ENCODE measurements at places on chromosomes 5 and 9.

- no peak for DNase-seq
Observed at GRCh38 chr9:106758911-106759310, 104.1 kb upstream of the ZNF462 start.

- DNase-seq: no peak
Observed at GRCh38 chr9:133961226-133962165, 30.6 kb downstream of the VAV2 start.

- no peak for DNase-seq
Observed at GRCh38 chr5:139276426-139276825, 17.1 kb upstream of the MATR3 start.

GRCh38 chr5:98205691-98206461, 567.6 kb upstream of the RGMB start:
- DNase-seq: peak; percentile 34

- DNase-seq: no peak
Observed at GRCh38 chr5:131000289-131000688, 164.8 kb downstream of the HINT1 start.

DNA sequence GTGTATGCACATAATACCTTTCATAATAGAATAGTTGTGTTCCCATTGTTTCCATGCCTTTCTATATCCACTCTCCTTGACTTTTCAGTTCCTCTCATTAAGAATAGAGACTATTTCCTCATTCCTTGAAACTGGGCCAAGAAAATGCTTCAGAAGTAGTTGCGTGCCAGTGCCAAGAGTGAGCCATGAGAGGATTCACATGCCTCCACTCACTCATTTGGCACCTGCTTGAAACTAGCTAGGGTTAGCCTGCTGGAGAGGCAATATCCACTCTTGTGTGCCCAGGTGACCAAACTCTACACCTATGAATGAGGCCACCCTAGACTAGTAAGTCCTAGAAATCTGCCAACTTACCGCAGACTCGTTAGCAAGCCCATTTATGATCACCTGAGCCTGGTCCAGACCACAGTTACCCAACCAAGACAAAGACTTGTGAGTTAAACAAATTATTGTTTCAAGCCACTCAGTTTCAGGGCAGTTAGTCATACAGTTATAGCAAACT, 276.3 kb downstream of the EPB41L4A start:
- no peak for DNase-seq

DNA sequence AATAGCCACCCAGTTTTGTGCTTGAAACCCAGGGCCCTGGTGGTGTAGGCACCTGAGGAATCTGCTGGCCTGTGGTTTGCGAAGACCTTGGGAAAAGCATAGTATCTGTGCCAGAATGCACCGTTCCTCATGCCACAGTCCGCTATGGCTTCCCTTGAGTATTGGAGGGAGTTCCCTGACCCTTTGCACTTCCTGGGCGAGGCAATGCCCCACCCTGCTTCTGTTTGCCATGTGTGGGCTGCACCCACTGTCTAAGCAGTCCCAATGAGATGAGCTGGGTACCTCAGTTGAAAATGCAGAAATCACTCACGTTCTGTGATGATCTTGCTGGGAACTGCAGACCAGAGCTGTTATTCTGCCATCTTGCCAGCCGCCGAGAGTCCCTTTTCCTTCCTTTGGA, 483.5 kb downstream of the AGTPBP1 start:
- DNase-seq: no peak

GRCh38 chr5:9105851-9106250, 440.0 kb downstream of the SEMA5A start:
- peak; percentile 41 for DNase-seq

- no peak for DNase-seq
Observed at GRCh38 chr5:115022303-115022702, 147.4 kb downstream of the TRIM36 start.

DNA sequence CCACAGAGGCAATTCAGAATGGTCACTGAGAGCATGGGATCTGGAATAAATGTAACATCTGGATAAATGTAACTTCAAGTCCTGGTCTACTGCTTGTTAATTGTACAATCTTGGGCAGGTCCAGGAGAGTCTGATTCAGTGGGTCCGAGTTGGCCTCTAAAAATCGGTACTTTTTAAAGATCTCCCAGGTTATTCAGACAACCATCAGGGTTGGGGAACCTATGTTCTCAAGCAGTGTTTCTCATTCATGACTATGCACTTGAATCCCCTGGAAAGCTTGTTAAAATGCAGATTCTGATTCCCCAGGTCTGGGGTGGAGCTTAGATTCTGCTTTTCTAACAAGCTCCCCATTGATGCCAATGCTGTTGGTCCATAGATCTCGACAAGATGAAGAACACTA, 14.8 kb downstream of the ANXA1 start:
- no peak for DNase-seq

GRCh38 chr9:90287567-90288274, 354.9 kb downstream of the DIRAS2 start:
- no peak for DNase-seq

DNA sequence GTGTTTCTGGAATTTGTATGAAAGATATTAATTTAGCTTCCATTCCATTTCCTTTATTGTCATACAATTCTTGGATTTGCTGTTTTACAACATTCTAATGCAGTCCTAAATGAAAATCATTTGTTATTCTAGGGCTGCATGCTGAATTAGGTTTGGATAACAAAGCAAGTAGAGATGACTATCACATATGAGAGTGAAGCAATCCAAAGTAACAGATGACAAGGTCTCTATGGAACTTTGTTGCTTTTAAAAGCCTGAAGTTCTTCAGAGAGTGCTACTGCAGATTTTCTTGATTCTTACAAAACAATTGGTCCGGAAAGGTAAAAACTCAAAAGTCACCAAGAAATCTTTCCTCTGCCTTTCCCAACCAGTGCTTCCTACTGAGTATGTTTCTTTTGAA, 56.9 kb upstream of the VCAN start:
- peak; percentile 4 for DNase-seq

GRCh38 chr9:89723469-89724100, 118.8 kb downstream of the GADD45G start:
- DNase-seq: no peak

DNA sequence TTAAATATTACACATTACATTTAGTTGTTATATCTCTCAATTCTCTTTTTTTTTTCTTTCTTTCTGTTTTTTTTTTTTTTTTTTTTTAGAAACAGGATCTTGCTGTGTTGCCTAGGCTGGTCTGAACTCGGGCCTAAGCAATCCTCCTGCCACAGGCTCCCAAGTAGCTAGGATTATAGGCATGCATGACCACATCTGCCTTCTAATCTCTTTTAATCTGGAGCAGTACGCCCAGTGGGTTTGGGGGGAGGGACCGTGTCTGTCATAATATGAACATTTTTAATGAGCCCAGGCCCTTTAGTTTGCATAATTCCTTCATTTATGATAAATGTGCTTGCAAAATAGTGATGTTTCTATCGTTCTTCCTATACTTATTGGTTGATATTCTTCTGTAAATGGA, 10.3 kb downstream of the RHOBTB3 start:
- DNase-seq: no peak

DNA sequence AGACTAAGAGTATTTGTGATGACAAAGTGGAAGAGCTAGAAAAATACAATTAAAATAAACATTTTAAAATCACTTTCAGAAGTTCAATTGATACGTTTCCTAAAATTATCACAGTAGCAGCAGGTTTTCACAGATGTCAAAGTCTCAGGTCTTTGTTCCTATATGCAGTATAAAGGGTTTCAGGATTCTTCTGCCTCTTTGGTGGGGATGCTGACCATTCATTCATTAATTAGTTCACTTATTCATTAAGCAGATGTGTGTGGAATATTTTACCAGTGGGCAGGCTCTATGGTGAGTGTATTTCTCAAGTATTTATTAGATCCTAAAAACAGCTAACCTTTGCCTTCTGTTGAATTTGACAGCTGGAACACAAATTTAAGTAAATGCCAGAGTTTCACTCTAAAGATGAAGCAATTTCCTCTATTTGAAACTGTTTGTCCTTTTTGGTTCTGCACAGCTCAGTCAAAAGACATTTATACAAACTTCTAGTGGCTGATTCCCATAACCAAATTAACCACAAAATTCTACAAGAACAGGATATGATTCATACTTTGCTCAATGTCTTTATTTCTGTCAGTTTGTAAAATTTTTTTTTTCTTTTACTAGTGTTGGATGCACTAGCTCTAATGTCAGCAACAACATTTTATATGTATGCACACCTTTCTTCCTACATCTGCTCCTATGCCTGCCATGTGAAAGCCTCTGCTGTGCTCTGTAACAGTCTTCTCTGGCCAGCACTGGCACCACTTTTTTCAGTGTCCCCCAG, 75.9 kb upstream of the PRR16 start:
- DNase-seq: peak; percentile 84

DNA sequence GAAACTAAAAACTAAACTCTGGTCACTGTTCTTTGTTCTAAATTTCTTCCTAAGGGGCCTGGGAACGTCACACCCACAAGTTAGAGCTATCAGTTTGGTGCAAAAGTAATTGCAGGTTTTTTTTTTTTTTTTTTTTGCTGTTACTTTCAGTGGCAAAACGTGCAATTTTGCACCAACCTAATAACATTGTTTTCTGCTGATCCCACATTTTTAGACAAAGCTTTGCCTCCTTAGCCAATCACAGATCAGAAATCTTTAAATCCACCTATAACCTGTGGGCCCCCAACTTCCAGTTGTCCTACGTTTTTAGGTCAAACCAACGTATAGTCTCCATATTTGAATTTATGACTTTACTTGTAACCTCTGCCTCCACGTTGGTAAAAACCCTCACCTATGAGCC, 11.1 kb upstream of the MED10 start:
- DNase-seq: no peak

DNA sequence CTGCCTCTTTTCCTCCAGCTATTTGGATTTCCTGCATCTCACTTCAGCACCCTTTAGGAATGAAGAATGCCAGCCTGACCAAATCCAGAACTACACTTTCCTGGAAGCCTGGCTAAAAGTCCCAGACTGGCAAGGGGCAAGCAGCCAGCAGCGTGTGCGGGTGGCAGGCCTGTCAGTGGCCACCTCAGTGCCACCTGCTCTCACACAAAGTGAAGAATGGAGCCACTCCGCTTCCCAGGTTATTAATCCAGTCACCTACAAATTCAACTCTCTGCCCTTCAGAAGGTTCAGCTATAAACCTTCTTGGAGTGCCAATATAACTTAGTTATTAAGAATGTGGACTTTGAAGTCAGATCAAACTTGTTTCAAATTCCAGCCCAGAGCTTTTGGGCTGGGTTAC, 6.7 kb upstream of the ALDOB start:
- no peak for DNase-seq

DNA sequence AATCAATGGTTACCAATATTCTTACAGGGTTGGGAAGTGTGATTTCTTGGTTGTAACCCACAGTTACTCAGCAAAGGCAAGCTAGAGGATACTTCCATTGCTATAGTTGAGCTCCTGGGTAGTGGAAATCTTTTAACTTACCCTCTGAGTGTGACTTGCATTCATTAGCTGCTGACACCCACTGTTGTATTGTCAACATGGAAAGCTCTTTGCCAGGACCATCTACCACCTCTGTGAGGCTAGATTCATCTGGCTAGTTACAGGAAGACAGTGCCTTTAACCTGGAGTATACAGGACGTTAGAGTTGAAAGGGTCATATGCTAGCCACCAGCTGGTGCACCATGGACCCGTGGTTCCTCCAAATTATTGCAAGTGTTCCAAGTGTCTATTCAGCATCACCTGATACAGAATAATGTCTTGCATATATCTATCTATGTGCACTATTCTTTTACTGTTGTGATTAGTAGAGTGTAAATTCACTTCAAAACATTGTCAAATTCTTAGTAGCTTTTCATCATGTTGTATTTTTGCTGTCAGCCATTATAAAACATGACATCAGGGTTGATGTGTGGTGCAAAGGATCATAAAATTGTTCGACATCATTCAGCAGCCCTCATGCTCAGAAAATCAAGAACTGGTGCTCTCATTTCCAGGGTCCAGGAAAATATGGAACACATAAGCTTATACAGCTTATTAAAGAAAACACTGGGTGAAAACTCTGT, 239.0 kb downstream of the PJA2 start:
- no peak for DNase-seq

DNA sequence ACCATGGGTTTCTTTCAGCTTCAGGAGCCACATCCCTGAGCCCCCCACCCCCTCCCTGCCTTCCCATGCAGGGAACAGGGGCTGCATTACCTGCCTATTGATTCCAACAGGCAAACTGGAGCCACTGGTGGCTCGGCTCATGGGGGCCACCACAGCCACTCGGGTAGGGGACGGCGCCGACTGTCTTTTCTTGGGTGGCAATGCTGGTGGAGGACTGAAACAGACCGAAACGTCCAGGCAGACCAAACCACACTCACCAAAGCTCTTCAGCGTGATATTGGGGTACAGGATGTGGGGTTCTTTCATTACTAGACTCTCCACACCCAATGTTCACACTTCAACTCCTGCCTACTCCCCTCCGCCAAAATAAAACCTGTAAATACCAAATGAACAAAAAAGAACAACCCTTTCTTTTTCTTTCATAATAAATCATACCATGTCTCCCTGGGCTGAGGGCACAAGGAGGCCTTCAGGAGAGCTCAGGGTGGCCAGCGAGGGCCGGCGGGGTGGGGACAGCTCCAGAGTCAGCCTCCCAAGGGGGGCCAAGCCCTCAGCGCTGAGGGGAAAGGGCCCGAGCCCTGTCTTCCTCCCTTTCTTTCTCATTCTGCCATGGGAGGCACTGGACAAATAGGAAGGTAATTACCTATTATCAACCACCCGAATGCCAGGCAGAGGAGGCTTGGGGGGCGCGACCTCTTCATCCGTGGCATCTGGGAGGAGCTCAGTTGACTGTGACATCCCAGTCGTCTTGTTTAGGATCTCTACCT, 83.3 kb downstream of the PRRT1B start:
- no peak for DNase-seq

DNA sequence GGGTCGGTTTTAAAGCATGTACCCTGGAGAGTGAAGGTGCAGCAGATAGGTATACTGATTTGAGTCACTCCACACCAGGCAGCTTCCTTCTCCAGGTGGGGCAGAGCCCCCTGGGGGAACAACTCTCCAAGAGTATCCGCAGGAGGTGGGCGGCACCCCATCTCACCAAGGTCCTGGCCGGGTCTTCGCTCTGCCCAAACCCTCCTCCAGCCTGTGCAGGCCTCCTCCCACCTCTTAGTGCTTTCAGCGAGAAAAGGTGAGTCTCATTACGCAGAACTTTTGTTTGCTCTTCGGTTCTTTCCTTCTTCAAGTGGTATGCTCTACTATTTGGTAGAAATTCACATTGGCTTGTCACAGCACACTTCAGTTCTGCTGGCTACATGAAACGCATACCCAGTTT, 13.7 kb downstream of the SPACA9 start:
- no peak for DNase-seq

DNA sequence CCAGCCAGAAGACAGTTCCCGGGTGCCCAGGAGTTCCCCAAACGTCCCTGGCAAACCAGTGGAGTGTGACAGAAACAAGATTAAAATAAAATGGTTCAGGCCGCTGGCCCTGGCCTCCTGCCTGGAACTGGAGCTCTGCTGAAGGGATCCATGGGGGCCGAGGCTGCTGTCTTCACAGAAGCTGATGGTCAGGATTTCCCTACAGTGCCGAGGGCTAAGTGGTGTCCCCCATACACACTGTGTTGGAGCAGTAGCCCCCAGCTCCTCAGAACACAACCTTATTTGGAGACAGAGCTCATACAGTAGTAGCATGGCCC, 55.9 kb downstream of the MRPL36 start:
- no peak for DNase-seq

Data from non-pigmented ciliary epithelial cell (primary cell).